Activated CD8-positive, alpha-beta memory T cell treated with anti-CD3 and anti-CD28 coated beads, Interleukin-2, amount 50 U/mL, for 48 hours (primary cell): ENCODE measurements at places on chromosomes 2 and 18.

DNA sequence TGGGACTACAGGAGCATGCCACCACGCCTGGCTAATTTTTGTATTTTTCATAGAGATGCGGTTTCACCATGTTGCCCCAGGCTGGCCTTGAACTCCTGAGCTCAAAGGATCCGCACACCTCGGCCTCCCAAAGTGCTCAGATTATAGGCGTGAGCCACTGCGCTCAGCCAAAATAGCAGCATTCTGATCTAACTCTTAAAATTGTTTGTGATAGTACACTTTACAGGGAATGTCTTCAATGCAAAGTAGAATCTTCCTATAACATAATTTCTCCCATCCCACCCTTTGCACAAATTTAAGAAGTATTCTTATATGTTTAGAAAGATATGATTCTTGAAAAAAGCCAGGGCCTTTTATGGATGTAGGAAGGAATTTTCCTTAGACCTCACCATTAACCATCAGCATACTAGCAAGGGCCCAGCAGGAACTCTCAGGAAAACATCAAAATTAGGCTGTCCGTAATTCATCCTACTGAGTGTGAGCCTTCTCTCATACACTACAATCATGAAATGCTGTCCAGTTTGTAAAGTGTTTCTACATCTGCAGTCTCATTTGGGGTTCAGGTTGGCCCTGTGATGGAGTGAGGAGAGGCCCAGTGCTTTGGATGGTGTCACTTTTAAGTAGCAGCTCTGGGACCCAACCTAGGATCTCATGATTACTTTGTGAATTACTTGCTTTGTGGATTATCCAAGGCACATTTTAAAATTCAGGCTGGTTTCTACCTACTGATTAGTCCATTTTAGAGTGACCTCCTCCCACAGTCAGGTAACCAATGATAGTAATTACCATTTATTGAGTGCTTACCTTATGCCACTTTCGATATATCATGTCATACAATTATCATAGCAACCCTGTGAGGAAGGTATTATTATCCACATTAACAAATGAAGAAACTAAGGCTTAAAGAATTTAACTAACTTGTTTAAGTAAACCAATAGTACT, 37.5 kb upstream of the DLX1 start:
- DNase-seq: no peak

- no peak for DNase-seq
Measured at GRCh38 chr2:64979744-64980143, 9.5 kb upstream of the SLC1A4 start.

GRCh38 chr2:8418721-8419120, 263.1 kb upstream of the ID2 start:
- DNase-seq: no peak

DNA sequence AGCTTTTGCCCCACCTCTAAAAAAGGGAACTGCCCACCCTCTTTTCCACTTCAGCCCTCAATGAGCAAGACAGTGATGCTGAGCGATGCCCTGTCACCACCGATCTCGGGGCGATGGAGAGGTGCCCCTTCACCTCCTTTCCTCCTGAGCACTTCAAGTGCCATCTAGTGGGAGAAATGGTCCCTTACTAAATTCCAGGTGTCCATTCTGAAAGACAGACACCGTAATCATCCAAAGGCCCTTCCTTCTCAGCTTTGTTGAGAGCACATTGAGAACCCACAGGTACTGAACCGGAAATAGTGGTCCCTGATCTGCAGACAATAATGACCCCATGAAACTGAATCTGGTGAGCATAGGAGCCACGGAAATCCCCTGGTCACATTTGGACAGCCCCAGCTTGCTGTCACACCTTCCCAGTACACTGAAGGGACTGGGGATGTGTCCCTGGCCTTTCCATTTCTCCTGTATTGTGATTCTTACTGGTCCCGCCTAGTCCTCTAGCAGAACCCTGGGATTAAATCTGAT, 38.5 kb downstream of the KCTD18 start:
- DNase-seq: no peak

DNA sequence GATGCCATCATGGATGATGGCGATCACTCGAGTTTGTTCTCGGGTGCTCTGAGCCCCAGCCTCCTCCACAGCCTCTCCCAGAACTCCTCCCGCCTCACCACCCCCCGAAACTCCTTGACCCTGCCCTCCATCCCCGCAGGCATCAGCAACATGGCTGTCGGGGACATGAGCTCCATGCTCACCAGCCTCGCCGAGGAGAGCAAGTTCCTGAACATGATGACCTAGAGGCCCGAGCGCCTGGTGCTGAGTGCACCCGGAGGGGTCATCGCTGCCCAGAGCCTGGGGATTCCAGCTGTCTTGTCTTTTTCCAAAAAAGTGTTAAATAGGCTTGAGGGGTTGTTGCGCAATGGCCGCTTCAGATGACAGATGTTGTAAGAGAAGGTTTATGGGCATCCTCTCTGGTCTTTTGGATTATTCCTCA, 254.8 kb downstream of the GLI2 start:
- DNase-seq: no peak

- no peak for DNase-seq
Measured at GRCh38 chr2:67201521-67201920, 195.6 kb upstream of the ETAA1 start.

DNA sequence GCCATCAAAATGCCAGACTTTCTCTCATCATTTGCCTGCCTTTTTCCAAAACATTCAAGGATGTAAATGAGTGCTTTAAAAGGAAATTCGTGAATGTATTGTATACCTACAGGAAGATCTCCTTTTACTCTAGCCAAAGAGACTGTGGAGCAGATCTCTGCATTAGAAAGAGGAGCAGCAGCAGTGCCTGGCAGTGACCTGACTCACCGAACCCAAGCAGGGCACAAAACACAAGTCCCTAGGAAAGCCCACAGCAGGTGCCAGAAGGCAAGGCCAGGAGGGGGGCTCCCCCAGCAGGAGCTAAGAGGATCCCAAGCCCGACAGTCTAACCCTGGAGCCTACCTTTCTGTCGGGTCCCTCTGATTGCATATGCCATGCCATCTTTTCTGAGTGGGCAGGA, 47.9 kb downstream of the L3MBTL4 start:
- no peak for DNase-seq

GRCh38 chr2:72150861-72151356, 3.2 kb upstream of the CYP26B1 start:
- DNase-seq: peak; percentile 44

DNA sequence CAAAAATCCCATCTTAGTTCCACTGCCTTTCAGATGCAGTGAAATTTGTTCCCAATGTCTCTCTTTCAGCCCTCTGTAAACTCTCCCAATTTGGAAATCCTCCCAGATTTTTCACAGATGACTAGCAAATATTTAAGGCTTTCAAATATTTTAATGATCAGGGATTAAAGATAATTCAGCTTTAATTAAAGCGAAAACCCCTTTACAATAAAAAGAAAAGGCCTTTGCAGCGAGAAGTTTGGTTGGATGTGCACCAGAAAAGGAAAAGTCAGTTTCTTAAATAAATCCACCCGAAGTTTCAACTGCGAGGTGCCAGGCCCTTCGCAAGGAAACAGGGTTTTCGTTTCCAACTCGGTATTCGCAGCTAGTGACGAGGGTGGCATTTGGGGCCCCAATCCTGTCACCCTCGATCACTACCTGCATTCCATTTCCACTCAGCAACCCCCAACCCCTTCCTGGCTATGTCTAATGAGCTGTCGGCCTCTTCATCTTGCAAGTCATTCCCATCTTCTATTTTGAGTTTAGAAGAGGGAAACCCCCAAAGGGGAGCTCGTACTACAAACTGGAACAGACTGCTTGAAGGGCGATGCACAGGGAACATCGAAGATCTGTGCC, 1.5 kb downstream of the RAX start:
- no peak for DNase-seq

DNA sequence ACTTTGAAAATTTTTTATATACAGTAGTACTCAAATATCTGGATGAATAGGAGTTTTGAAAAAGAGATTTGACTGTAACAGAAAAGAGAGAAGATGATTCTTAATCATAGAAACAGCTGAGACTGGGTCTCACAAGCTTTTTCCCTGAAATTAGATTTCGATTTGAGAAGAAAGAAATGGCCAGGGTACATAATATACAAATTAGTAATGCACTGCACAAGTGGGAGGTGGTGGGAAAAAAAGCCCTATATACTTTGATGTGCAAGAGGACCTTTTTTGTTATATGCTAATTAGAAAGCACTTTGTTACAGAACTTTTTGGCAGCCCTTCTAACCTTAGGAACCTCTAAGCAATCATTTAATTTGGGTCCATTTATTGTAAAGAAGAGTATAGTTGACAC, 62.9 kb downstream of the EML4 start:
- DNase-seq: no peak

DNA sequence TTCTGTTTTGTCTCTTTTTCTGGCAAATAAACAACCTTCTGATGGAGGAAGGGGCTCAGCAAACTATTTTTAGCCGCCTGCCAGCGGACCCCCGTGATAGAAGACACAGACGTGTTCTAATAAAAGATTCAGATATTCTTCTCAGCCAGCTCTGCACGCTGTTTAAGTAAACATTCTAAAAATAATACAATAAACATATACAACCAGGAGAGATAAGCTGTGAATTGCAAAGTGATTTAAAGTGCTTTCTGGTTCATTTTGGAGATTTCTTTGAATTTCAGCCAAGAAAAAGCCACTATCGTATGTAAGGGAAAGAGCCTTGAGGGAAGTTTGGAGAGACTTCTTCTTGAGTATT, 201.3 kb downstream of the EPHA4 start:
- no peak for DNase-seq

DNA sequence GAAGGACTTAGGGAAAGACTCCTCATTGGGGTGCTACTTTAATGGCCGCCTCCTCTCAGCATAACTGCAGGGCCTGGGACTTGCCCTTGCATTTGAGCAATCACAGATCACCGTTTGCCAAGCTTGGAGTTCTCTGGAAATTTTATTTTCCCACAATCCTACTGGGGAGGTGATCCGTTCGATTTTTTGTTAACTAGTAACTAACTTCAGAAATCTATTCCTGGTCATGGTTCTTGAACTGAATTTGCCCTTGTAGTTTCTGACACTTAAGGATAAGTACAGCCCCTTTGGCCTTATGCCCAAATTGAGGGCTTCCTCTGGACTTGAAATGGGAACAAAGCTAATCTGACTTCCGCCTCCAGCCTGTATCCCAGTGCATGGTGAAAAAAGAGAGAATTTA, 60.5 kb upstream of the ST3GAL5 start:
- DNase-seq: no peak

DNA sequence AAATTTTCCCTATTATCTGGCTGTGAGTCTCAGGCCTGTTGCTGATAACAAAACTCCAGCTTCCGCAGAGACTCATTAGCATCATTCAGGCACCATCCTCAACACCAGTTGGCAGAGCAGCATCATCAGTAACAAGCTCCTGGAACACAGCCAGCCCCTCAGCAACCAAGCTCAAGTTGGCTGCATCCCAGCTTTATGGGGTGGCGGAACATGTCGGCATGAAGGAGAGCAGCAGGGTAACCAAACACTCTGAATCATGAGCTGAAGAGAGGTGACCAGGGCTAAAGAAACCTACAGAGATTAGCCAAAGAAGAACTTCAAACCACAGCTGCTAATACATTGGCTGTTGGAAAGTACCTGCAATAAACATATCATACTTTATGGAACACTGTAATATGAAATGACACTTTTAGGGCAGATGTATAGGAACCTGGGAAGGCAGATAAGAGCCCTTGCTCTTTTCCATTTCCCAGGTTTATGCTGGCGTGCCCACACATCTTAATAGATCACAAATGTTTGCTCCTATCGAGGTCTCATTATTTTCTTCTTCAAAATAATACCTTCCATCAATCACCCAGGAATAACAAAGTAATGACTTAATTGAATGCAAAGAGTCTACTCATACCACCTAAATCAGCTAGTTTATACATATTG, 63.8 kb downstream of the PDE11A start:
- DNase-seq: no peak

GRCh38 chr2:230254152-230254881, 28.8 kb downstream of the SP140 start:
- no peak for DNase-seq

GRCh38 chr2:228509021-228509420, 327.5 kb upstream of the SPHKAP start:
- DNase-seq: no peak

GRCh38 chr18:23056315-23056714, 79.0 kb upstream of the CABLES1 start:
- DNase-seq: no peak

DNA sequence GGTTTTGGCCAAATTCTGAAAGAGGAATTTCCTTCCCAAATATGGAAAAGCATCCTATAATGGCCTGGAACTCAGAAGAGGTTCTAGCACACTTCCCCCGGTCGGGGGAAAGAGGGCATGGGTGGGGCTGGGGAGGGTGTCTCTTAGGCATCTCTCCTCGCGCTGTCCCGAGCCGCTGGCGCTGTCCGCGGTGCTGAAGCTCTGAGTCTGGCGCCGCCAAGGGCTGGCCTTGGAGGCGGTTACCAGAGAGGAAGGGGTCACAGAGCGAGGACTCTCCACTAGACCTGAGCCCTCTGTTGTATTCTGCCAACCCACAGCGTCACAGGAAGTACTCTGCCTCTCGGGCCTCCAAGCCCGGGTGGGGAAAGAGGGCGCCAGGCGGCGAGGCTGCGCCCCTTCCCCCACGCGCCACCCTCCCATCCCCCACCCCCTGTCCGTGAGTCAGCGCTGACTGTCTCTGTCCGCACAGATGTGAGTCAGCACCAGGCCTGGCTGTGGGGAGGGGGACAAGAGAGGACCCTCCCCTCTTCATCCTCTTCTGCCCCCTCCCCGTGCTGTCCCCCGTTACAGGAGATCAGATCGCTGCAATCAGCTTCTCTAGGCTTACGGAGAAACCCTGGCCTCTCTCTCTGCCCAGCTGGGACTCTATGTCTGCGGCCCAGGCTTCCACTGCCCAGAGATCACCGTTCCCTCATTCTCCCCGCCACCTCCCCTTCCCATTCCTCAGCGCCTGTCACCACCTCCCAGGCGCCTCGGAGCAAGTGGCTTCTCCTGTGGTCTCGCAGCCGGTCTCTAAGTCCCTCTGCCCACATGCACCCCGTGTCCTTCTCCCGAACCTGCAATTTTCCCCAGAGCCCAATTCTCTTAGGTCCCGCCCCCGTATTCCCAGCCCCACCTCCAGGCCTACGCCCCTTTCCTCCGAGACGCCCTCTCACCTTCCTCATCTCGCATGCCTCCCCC, 779 bp downstream of the PTPRN start:
- DNase-seq: peak; percentile 90

DNA sequence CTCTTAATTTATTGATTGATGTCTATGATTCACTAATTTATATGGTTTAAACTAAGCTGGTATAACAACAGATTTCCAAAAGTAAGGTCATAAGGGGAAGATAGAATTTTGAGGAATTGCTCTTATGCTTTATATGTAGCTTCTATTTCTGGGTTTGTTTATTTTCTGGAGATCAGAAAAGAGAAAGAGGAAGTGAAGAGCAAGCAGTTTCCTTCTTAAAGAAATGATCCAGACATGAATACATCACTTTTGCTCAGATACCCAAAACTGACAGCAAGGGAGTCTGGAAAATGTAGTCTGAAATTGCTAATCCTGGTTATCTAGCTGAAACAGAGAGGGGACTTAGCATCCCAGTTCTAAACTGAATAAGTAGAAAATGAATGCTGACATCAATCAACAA, 912.5 kb upstream of the CRIM1 start:
- no peak for DNase-seq
